ENCODE measurements at places on chromosomes 2 and 18.
A peak's percentile ranks its signal among the peaks of the same experiment; 100 is the strongest.

GRCh38 chr18:43078478-43079092 lies 36.9 kb downstream of the RIT2 start:
- DNase-seq = no peak

GRCh38 chr2:43047187-43047780 lies 179.1 kb downstream of the ZFP36L2 start:
- DNase-seq = no peak

GRCh38 chr18:77081390-77081778 lies 51.2 kb downstream of the MBP start:
- DNase-seq = no peak

GRCh38 chr18:7940971-7941370 lies 373.9 kb downstream of the PTPRM start:
- DNase-seq = no peak

GRCh38 chr2:12102679-12103078 lies 356.2 kb downstream of the LPIN1 start:
- DNase-seq = no peak

GRCh38 chr2:215437614-215438013 lies 1.7 kb upstream of the FN1 start:
- DNase-seq = no peak

DNA sequence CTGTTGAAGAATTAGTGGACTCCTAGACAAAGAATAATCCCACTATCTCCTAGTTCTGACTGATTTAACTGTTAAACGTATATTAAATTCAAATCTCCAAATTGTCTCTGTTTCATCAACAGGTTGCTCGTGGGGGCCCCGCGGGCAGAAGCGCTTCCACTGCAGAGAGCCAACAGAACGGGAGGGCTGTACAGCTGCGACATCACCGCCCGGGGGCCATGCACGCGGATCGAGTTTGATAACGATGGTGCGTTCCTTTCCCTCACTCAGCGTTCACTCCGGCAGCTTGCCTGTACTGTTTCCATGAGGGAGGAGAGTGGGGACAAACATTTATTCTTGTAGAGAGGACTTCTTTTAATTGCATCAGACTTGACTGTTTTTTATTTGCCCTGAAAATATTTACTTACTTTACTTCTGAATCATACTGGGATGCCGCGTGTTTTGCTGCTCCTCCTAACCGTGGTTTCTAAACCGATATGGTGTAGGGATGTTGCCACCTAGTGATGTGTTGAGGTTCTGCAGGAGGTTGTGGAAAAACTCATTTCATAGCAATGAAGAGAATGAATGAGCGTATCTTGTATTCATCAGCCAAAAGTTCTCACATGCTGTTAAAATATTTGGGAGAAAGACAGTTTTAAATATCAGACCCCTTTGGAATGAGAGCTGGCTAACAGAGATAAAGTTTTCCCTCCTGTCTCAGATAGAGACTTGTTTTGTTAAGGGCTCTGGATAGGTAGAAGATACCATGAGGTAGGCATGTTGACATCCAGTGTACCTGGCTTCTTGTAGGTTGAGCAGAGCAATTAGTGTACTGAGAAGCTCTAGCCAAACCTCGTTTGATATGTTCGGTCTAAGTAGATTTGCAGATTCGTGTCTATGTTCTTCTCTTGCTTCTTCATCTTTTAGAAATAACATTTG lies 38.3 kb downstream of the ITGA6 start:
- peak; percentile 38 for DNase-seq

GRCh38 chr2:69577467-69578197 lies 65.9 kb downstream of the AAK1 start:
- DNase-seq = no peak

- no peak for DNase-seq
Measured at GRCh38 chr2:234111523-234111922, 61.0 kb downstream of the SPP2 start.

- no peak for DNase-seq
Measured at GRCh38 chr2:196131949-196132925, 39.1 kb downstream of the STK17B start.

DNA sequence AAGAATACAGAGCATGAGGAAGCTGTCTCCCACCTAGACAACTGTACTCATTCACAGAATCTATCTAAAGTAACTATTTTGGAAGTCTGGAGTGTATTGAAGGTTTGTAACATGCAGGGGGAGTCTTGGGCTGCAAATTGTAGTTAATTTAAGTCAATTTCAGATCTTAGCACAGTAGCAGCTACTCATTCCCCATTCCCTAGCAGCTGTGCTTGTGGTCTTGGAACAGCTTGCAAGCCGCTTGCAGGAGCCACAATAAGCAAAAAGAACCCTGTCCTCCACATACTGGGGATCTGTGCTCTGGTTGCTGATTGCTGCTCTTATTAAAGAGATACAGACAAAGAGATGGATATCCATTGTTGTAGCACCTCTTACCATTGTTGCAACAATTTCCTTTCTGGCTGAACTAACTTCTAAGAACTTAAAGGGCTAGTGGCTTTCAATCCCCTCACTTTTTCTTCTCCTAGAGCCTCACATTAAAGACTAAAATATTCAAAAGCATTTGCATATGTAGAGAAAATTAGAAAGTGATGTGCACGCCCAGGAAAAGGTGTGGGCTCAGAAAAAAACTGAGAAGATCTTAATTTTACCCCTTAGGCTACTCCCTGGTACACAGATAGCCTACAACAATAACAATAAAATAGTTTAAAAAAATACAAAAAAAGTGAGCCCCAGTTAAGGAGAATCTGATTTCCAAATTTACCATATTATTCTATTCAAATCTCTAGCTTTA lies 1775.1 kb upstream of the PIK3C3 start:
- no peak for DNase-seq

- DNase-seq = no peak
Measured at GRCh38 chr18:32213693-32214092, 23.9 kb downstream of the MEP1B start.

- DNase-seq = no peak
Measured at GRCh38 chr2:165745916-165746315, 48.1 kb downstream of the GALNT3 start.

DNA sequence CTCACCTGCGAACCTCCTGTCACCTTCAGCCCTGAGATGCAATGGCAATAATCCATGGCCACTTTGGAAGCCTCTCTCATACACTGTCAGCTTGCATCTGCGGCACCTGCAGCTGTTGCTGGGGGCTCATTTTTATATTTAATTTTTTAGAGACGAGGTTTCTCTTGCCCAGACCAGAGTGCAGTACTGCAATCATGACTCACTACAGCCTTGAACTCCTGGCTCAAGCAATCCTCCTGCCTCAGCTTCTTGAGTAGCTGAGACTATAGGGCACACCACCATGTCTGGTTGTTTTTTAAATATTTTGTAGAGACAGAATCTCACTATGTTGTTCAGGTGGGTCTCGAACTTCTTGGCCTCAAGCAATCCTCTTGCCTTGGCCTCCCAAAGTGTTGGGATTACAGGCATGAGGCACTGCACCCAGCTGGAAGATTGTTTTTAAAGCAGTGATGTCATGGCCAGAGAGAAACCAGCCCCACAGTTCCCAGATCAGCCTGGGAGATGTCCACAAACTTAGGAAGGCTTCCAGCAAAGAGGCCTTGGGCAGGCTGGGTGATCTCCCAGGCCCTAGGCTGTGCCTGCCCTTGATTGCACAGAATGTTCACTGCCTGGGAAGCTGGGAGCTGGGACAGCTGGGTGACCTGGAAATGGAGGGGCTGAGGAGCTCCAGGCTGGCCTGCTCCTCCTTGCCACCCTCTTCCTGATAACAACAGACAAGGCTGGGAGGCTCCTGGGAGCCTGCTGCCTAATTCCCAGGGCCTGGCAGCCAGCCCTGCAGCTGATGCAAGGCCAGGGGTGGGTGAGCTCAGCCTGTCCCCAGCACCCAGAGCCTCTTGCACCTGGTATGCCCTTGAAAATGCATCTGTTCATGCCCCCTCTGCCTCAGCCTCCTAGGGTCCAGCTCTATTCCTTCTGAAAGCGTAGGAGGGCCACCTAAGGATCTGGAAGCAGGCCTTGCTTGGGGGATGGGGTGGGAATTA lies 27.1 kb downstream of the SH2D6 start:
- DNase-seq = no peak

- DNase-seq = no peak
Measured at GRCh38 chr2:19178175-19178574, 180.2 kb downstream of the OSR1 start.

GRCh38 chr2:162267496-162267895 lies 24.3 kb upstream of the FAP start:
- DNase-seq = no peak

DNA sequence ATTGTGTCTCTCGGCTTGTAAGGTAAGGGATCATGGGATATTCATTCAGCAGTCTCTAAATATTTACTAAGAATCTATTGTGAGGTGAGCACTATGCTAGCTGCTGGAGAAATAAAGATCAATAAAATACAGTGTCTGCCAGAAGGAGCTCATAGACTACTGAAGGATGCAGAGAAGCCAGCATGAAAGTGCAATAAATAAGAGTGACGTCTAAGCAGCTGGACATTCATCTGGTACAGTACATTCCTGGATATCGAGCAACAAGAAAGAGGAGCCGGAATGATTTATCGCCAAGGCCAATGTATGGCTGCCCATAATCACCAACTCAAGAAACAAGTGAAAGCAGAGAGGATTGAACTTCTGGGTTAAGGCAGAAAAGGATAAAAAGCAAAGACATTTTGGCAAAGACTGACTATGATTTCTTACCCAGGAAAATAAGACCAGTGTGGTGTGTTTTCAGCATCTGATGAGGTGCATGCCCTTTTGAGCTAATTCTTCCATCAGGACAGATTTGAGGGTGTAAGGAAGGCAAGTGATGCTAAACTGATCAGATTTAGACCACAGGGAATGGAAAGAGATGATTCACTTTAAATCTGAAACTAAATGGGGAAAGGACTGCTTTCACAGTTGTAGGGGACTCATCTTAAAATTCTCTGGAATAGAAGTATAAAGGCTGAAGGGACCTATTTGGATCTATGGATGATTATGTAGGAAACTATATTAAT lies 18.7 kb upstream of the LMAN1 start:
- DNase-seq = no peak

- DNase-seq = no peak
Measured at GRCh38 chr18:26287644-26288043, 61.4 kb downstream of the TAF4B start.

DNA sequence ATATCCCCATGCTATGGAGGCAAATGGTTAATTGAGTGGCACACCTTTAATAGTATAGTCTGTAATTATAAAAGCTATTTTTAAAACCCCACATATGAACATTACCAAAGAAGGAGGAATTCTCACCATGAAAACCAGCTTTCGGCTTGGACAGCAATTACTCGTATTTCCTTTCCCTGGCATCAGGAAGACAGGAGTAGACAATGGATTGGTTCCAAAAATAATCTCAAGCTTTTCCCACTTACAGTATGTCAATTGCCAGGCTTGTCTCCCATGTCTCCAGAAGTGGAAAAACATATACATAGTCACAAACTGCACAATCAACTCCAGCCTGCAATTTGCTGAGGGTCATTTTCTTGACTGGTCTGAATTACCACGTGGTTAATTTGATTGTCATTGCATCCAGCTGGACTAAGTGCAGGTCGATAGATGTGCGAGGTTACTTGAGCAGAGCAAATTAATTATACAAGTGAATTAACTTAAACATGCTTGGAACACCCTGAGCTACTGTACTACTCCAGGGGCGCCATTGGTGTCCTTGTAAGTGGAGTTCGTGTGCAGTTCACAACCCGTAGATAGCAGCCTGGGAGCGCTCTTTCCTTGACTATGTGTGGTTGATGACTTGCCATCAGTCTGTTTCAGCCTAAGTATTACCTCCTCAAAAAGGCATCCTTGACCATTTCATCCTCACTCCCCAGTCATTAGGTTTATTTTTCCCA lies 124.3 kb upstream of the PELI1 start:
- DNase-seq = no peak

DNA sequence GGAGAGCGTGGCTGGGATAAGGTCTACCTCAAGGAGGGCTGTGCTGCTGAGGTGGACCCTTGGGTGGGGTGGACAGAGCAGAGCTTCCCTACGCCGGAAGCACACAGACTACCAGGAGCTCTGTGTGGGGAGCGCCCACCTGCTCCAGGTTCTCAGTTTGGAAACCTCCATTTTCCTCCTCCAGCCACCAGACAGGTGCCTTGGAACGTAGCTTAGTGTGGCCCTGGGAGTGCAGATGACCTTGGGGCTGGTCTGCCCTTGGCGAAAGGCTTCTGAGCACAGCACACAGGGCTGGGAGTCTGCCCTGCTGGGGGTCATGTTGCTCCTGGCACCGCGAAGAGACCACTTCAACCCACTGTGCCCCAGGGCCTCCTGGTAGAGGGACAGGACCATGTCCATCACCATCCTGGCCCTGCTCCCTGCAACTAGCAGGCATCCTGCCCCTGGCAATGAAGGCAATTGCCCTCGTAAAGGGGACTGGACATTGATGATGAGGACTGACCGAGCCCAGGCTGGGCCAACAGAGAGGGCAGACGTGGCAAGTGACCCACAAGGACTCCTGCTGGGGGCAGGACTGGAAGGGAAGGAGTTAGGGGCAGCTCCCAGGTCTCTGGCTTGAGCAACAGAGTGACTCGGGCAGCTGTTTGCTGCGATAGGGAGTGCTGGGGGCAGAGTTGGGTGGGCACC lies 214.7 kb downstream of the CYP26B1 start:
- no peak for DNase-seq

DNA sequence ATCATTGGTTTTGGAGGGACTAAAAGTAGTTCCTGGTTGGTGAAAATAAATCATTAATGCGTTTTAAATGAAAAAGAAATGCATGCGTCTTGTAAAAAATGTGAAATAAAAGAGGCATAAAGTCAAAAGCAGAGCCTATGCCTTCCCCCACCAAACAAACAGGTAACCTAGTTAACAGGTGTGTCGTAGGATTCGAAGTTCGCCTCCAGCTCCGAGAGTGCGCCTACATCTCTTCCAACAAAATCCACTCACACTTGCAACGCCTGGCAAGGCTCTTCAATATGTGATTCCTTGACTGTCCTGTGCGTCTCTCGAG lies 677 bp upstream of the SMAD4 start:
- no peak for DNase-seq

DNA sequence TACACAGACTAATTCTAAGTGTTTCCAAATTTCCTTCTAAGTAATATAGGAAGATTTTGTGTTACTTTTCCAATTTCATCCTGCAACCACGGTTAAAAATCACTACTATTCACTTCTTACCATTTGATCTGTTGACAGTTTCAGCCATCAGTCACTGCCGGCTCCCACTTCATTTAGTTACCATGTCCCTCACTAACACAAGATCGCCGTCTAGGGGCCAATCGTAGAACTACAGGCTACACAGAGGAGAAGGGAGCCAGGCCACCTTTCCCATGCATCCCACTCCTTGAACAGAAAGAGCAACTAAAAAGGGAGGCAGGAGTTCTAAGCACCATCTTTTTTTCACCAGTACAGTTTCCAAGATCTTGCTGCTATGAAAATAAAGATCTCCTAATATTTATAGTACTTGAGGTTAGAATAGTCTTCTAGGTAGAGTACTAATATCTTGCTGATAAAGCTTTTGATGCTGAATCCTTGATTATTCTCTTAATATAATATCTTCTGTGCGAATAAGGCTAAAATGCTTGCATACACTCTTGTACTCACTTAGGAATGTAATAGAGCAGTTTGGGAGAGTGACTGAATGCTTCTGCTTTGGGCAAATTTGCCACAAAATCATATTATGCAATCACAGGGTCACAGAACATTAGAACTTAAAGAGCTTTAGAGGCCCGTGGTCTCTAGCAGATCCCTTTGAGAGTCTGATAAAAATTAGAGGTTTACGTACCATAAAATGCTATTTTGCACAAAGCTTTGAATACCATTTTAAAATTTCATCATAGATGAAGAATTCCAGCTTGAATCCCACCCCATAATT lies 39.5 kb upstream of the CYP1B1 start:
- no peak for DNase-seq

GRCh38 chr18:80105369-80106167 lies 3.5 kb upstream of the ADNP2 start:
- no peak for DNase-seq

Data from C1 segment of cervical spinal cord (tissue), 14 donors.